ENCODE measurements at places on chromosomes 6 and 20.

DNA sequence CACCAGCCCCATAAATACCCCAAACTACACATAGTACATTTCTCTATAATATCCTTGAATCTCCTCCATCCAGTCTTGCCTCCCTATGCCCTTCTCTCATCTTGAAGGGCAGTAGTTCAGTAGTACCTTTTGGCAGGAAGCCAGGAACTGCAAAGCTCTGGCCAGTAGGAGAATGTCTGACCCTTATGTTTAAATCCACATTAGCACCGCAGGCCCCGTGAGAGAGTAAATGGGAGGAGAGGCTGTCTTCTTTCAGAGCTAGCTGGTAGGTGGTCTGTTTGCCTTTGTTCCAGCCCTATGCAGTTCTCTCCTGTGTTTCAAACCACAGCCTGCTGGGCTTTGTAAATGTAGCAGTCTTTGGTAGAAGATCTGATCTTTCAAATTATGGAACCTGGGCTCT is 690.7 kb downstream of the DOK5 start:
- DNase-seq = no peak

GRCh38 chr6:169650241-169650958 is 51.4 kb downstream of the WDR27 start:
- DNase-seq = no peak

DNA sequence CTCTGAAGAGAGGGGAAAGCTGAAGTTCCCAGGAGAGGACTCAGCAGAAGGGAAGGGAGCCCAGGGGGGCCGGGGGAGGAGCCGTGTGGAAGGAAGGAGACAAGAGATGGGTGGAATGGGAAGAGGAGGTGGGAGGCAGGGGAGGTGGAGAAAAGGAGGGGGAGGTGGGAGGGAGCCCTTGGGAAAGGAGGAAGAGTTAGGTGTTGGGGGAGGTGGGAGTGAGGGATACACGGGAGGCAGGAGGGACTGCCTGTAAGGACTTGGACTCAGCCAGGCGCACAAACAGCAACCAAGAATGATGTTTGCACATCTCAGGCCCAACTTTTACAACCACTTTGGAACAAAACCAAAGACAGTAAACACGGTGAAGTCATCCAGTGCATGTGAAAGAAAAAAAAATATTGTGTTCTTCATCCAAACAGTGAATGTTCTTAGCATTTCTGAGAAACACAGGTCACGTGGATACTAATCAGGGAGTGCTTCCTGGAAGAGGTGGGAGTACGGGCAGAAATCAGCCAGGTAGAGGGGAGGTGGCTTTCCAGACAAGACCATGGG is 17.4 kb upstream of the LSM14B start:
- DNase-seq = no peak

DNA sequence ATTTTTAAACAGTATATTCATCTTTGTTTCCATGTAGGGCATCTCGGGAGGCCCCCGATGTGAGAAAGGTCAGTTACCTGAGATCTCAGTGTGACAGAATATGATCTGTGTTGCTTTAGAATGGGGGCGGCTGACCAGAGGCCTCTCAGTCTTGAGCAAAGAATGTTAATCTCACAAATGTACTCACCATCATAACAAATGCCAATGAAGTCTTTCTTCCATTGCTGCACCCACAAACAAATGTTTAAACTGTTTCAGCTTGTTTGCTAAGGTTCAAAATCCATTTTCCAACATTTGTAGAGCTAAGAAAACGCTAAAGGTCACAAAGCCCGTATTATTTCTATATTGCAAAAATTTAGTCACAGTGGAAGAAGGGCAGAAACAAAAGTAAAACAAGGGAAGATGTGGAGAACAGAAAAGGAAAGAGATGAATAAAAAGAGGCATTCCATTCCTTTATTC is 31.8 kb downstream of the ELOVL2 start:
- no peak for DNase-seq

DNA sequence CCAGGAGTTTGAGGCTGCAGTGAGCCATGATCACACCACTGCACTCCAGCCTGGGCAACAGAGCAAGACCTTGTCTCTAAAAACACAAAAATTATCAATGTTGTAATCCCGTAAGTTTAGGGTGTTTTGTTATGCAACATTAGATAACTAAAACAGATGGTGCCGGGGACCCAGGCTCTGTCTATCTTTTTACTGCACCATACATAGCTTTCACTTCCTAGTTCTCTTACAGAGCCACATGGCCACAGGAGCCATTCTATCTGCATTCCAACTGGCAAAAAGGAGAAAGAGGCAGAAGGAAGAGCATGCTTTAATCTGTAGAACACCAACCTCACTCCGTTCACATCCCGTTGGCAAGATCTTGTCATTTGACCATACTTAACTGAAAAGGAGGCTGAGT is 5.4 kb upstream of the TCF15 start:
- DNase-seq = peak; percentile 45

- DNase-seq = no peak
Measured at GRCh38 chr6:146741609-146742008, 142.8 kb downstream of the ADGB start.

DNA sequence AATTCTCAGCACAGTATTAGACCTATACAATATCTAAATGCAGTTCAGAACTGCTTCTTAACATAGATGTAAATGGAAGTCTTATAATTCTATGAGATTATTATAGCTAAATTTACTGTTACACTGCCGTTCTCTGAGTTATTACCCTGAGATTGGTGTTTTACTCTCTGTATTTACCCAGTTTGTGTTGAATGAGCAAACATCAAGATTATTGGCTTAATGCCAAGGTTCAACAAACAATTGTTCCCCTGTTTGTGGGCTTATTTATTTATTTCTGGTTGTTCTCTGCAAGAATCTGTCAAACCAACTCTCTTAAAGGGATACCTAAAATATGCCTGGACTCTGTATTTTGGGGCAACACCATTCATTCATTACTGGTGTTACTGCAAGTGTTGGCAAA is 5.2 kb upstream of the STMND1 start:
- no peak for DNase-seq

DNA sequence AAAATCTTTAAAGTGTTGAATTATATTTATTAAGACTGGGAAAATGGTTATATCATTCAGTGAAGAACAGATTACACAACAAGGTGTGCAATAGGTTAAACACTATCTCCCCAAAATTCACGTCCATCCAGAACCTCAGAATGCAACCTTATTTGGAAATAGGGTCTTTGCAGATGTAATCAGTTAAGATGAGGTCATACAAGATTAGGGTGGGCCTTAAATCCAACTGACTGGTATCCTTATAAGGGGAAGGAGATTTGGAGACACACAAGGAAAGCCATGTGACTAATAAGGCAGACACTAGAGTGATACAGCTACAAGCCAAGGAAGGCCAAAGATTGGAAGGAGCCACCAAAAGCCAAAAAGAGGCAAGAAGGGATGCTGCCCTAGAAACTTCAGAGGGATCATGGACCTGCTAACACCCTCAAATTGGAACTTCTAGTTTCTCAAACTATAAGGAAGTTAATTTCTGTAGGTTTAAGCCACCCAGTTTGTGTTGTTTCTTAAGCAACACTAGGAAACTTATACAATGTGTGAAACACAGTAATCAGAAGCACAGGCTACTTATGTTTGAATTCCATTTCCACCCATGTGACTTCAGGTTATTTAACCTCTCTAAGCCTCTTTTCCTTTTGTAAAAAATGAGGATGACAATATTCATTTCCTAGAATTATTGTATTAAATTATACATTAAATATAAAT is 16.9 kb downstream of the ILRUN start:
- DNase-seq = no peak

DNA sequence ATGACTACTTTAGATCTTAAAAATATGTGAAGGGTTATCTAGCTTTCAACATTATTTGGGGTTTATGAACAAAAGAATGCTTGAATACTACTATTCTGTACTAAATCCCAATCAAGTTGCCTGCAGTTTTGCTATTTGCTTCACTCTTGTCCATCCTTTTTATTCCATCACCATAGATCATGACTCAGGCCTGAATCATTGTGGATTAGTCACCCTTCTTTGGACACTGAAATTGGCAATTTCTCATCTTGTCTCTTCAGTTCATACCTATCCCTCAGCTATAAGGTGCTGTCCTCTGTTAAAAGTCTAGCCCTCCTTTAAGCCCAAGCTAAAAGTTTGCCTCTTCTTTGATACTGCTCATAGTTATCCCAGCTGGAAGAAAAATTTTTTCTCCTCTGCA is 199.1 kb downstream of the CENPW start:
- no peak for DNase-seq

DNA sequence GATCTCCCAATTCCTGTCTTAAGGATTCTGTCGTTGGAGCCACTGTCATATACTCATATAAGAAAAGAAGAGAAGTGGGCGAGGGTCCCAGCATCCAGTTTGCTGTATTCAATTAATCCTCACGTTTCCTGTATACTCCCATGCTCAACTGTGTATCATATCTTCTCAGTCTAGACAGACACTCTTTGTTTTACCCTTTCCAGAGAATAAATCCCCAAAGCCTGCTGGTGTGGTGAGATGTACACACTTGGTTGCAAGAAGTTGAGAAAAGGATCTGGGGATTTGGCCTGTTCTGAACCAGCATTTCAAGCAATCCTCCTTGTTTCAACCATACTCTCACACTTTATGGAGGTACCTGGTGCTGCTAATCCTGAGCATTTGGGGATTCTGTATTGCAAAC is 3.1 kb downstream of the TPMT start:
- DNase-seq = no peak
